ENCODE measurements at places on chromosomes 16 and 17.

DNA sequence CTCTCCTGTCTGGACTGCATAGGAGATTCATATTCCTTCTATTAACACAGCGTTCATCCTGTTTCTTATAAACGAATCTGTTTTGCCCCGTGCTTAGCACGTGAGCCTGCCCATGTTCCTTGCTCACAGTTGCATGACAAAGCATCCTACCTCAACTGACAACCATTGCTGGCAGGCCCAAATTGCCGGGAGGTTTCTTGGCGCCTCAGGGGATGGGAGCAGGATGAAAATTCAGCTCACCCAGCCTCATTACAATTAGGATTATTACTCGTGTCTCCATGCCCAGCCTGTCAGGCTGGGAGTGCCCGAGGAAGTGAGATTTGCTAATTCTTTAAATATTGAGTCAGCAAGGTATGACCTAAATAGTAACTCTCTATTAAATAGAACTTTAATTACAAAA, 36.7 kb upstream of the HELZ start:
- no peaks in the 10 kb centered on the region for H3K36me3 ChIP-seq
- no peak overlapping the region for H3K27ac ChIP-seq

GRCh38 chr17:7294614-7295153, at the start of gene YBX2:
YBX2 (minus strand) TSS chr17:7294639; CDS start chr17:7294500, 139 bp downstream.
- peaks cover 24% of the 10 kb centered on the region for H3K27me3 ChIP-seq
- no peak within 1 kb of the TSS for H3K27ac ChIP-seq
- peak within 1 kb of the TSS; percentile 26 for H3K4me3 ChIP-seq

DNA sequence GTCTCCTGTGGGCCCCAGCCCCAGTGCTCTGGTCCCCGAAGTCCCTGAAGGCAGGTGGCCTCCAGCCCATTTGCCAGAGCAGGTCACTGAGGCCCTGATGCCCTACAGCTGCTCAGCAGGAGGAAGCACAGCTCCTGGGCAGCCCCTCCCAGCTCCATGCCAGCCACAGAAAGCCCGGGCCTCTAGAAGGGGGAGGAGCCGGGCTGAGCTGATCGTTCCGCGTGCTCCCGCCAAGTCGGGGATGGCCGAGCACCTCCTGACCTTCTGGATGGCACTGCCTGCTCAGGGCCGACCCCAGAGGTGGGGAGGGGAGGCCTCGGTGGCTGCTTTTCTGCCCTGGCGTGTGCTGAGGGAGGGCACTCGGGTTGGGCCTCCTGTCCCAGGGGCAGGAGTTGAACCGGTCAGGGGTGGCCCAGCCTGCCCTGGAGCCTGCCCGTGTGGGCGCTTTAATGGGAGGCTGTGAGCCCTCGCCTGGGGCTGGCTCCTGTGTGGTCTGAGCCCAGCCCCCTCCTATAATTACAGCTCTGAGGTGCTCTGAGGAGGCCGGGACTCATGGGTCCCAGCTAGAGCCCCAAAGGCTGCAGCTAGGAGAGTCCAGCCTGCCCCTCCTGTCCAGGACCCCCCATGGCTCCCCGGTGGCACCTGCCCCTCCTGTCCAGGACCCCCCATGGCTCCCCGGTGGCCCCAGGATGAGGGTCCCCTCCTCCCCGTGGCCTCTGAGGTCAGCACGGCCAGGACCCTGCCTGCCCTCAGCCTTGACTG, 29.7 kb downstream of the ZFPM1 start:
- no peaks in the 10 kb centered on the region for H3K27me3 ChIP-seq
- no peaks in the 10 kb centered on the region for H3K4me1 ChIP-seq
- no peak overlapping the region for H3K4me3 ChIP-seq
- H3K36me3 ChIP-seq: no peaks in the 10 kb centered on the region
- no peak overlapping the region for H3K27ac ChIP-seq

DNA sequence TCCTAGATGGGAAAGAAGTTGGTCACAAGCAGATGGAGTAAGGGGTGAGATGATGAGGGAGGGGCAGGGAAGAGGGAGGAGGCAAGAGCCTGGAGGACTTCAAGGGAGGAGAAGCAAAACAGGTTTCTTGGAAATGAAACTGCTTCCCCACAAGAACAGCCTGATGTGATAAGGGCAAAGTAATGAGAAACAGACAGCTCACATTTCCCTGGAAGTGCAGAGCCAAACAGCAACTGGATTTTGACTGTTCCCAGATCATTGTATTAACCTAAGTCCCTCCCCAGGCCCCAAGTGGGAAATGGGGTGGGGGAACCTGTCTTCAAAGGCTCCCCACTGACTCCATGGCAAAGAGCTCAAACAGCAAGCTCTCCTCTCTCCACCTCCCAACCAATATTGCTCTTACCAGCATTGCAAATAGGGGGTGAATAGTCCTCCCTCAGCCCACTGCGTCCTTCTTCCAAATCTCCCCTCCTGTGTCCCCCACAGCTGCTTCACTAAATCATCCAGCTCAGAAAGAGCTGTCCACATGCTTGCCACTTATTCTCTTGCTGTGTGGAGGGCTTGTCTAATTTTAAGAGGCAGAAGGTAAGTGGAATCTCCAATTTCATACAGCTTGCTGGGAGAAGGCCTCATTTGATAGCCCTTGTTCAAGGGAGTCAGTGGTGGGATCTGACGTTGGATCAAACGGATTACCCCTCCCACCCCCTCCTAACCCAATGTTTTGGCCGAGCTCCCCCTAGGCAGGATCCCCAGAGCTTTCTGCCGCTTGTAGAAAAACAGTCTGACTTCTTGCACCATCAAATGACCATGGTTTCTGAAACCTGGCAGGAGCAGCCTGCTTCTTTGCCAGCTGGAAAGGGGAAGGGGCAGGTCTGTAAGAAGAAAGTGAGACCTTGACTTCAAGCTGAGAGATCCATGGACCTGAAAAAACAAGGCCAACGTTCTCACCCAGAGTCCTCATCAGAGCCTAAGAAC, 56.3 kb upstream of the SMIM36 start:
- H3K27me3 ChIP-seq: 0 out of 2 replicates have a peak, but pooled peaks cover 6% of the 10 kb centered on the region
- DNase-seq: peak; percentile 69
- no peak overlapping the region for H3K4me3 ChIP-seq
- H3K36me3 ChIP-seq: no peaks in the 10 kb centered on the region
- H3K27ac ChIP-seq: no peak overlapping the region

- DNase-seq: no peak
- no peak overlapping the region for H3K27ac ChIP-seq
- peaks cover 2% of the 10 kb centered on the region for H3K4me1 ChIP-seq
These were observed 123.0 kb downstream of the C16orf95 start for GRCh38 chr16:87194172-87194571.

DNA sequence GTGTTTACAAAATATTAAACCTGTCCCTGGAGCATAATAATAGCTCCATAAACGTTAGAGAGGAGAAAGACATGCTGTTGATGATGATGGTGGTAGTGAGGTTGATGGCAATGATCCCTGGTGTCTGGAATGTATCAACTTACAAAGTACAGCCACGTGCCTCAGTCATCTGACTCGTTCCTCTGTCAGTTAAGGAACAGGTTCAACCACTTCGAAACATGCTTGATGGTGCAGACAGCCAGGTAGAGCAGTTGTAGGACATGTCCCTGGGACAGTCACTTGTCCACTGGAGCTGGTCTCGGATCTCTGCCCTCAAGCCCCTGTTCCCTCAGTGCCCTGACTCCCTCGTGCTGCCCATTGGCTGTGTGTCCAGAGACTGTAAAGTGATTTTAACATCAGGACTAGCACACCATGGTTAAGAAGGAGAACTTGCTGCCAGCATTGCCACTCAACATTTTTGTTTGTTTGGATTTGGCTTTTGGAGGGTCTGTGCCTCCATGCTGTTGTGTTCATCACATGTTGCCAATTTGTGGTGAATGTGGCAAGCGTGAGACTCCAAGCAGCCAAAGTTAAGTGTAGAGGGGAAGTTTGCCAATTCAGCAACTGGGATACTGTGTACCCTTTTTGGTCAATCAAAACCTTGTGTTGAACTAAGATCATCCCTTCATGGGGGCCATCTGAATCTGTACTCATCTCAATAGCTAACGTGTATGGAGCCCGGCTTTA, 16.3 kb upstream of the SALL1 start:
- DNase-seq: no peak
- no peaks in the 10 kb centered on the region for H3K27me3 ChIP-seq
- no peaks in the 10 kb centered on the region for H3K4me1 ChIP-seq
- H3K27ac ChIP-seq: no peak overlapping the region
- H3K4me3 ChIP-seq: no peak overlapping the region

DNA sequence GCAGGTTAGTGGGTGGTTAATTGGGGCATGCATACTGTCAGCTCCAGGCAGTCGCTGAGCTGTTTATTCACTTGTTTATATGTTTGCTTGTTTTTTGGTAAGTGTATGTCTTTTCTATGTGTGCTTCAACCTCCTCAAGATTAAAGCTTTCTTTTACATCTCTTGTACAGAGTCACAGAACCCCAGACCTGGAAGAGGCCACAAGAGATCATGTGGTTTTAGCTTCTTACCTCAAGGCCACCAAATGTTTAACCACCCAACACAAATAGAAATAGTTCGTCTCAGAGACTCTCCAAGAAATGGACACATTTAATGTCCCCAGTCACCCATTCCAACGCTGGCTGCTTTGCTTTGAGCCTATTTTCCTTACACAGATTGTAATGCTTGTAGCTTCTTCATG, 11.8 kb upstream of the TMEM98 start:
- no peak overlapping the region for H3K4me3 ChIP-seq
- no peaks in the 10 kb centered on the region for H3K27me3 ChIP-seq
- no peak overlapping the region for H3K27ac ChIP-seq
- no peak for DNase-seq
- H3K4me1 ChIP-seq: no peaks in the 10 kb centered on the region

DNA sequence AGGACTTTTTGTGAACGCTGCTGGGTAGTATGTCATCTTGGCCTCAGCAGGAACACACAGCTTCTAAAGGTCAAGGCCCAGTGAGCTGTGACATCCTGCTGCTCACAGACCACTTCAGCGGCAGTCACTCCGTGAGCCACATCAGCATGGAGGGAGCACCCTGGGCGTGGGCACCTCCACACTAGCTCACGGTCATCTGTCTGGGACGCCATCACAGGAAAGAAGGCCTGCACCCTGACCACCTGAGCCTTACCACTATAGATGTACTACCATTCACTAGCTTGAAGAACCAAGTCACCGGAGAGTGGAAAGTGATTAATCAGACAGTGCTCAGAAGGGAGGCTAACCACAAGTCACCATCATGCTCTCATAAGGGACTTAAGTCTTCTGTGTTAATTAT, 3.3 kb downstream of the AXIN1 start:
- H3K4me1 ChIP-seq: peaks cover 9% of the 10 kb centered on the region
- no peak for DNase-seq
- H3K4me3 ChIP-seq: no peak overlapping the region
- no peaks in the 10 kb centered on the region for H3K27me3 ChIP-seq
- H3K27ac ChIP-seq: no peak overlapping the region

DNA sequence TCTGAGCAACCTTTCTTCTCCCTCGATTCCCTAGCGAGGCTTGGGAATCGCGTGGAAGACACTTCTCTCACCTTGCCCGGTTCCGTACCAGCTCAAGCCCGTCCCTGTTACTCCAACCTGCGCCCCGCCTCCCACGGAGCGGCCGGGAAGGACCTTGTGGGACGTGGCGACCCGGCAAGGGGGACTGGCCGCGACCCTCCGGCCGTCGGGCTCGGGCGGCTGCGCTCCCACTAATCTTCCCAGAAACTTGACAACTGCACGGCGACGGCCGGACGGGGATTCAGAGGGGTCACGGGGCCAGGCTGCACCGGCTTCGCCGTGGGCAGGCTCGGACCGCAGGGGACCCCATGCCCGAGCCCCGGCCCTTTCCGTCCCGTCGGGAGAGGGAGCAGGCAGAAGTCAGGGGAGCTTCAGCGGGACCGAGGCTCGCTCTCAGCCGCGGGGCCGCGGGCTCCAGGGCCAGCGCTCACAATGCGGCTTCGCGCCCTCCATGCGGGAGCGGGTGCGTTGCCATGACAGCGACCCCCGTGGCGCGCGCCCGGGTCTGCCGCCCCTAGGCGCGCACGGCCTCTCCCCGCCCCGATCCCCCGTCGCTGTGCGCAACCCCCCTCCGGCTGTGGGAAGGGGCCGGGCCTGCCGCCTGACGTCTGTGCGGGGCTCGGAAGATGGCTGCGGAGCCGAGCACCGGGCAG, at the start of gene SGSM2:
Gene SGSM2 (plus strand): TSS at position 650 of the 692 bp plus-strand sequence. CDS start 188 bp downstream, outside the sequence.
- peak; percentile 98 for DNase-seq
- H3K4me3 ChIP-seq: peak within 1 kb of the TSS; percentile 98
- H3K4me1 ChIP-seq: peaks cover 6% of the 10 kb centered on the region
- H3K36me3 ChIP-seq: peaks cover 39% of the 10 kb centered on the region
- H3K27ac ChIP-seq: peak within 1 kb of the TSS; percentile 80

GRCh38 chr16:87311387-87311786, 5.8 kb downstream of the C16orf95 start:
- H3K4me3 ChIP-seq: no peak overlapping the region
- H3K27me3 ChIP-seq: no peaks in the 10 kb centered on the region
- H3K27ac ChIP-seq: no peak overlapping the region
- H3K36me3 ChIP-seq: no peaks in the 10 kb centered on the region

GRCh38 chr16:83343935-83344366, 463.8 kb upstream of the HSBP1 start:
- H3K4me1 ChIP-seq: no peaks in the 10 kb centered on the region
- no peaks in the 10 kb centered on the region for H3K36me3 ChIP-seq
- no peak overlapping the region for H3K4me3 ChIP-seq
- H3K27me3 ChIP-seq: no peaks in the 10 kb centered on the region
- H3K27ac ChIP-seq: peak overlapping the region; percentile 93

DNA sequence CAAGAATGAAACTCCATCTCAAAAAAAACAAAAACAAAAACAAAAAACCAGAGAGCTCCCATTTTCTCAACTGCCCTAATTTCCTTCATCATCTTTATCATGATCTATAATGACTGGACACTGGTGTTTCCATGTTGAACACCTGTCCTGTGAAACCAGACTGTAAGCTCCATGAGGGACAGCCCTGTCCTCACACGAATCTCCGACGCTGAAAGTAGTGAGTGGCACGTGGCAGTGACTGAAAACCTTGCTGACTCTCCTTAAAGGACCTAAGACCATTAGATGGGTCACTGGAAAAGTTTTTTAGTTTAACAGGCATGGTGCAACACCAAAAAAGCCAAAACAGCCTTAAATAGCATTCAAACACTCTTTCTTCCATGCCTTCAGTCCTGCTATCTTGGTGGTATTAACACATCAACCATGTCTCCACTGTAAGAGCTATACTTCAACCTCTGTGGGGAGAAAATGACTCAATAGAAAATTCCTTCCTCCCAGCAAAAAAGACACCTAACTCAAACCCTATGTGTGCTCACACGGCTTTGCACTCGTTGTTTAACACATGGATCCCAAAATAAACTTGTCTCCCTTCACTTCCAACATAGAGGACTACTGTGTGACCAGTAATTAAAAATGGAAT, 8.3 kb downstream of the AXIN2 start:
- no peak overlapping the region for H3K4me3 ChIP-seq
- H3K27me3 ChIP-seq: no peaks in the 10 kb centered on the region
- peak overlapping the region; percentile 26 for H3K27ac ChIP-seq
- peaks cover 13% of the 10 kb centered on the region for H3K4me1 ChIP-seq

DNA sequence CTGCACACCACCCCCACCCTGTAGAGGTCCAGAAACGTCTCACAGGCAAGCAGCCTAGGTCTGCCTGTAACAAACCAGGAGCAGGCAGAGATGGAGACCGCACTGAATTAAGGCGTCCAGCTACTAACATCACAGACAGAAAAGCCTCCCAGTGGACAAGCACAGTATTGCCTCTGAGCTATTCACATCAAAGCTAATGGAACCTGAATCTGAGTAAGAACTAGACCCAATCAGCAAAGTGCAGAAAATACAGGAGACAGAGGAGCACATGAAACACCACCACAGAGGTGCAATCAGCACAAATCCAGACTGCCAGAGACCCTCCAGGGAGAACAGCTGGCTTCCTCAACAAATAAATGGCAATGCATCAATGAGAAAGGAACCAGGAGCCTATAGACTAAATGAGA, 22.2 kb upstream of the PEMT start:
- no peak overlapping the region for H3K27ac ChIP-seq
- DNase-seq: peak; percentile 70
- no peaks in the 10 kb centered on the region for H3K27me3 ChIP-seq

GRCh38 chr16:84340325-84341040, 27.9 kb upstream of the ATP2C2 start:
- H3K27me3 ChIP-seq: peaks cover 30% of the 10 kb centered on the region
- H3K27ac ChIP-seq: no peak overlapping the region
- no peak for DNase-seq
- H3K4me3 ChIP-seq: no peak overlapping the region
